ENCODE measurements at places on chromosomes 6 and 20.

DNA sequence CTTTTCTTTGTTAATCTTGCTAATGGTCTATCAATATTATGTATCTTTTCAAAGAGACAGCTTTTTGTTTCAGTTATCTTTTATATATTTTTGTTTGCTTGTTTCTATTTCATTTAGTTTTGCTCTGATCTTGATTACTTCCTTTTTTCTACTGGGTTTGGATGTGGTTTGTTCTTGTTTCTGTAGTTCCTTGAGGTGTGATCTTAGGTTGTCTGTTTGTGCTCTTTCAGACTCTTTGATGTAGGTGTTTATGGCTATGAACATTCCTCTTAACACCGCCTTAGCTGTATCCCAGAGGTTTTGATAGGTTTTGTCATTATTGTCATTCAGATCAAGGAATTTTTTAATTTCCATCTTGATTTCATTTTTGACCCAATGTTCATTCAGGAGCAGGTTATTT lies 26.8 kb upstream of the TNFAIP3 start:
- no peak for DNase-seq

DNA sequence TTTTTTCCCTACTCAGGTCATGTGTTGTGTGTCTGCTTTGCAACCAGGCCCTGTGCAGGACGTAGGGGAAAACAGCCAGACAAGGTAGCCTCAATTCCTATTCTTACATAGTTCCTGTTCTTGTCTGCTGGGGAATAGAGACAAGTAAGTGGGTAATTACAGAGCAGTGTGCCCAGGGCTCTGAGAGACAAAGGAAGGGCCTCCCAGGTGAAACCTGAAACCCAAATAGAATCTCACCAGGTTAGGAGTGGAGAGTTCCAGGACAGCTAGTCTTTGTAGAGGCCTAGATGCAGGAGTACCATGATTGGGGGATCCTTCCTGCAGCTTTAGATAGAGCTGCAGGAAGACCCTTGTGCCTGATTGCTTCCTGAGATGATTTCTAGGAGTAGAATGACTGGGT lies 48.4 kb downstream of the DHX35 start:
- no peak for DNase-seq

GRCh38 chr6:99185525-99185924 lies 163.9 kb downstream of the FAXC start:
- no peak for DNase-seq

DNA sequence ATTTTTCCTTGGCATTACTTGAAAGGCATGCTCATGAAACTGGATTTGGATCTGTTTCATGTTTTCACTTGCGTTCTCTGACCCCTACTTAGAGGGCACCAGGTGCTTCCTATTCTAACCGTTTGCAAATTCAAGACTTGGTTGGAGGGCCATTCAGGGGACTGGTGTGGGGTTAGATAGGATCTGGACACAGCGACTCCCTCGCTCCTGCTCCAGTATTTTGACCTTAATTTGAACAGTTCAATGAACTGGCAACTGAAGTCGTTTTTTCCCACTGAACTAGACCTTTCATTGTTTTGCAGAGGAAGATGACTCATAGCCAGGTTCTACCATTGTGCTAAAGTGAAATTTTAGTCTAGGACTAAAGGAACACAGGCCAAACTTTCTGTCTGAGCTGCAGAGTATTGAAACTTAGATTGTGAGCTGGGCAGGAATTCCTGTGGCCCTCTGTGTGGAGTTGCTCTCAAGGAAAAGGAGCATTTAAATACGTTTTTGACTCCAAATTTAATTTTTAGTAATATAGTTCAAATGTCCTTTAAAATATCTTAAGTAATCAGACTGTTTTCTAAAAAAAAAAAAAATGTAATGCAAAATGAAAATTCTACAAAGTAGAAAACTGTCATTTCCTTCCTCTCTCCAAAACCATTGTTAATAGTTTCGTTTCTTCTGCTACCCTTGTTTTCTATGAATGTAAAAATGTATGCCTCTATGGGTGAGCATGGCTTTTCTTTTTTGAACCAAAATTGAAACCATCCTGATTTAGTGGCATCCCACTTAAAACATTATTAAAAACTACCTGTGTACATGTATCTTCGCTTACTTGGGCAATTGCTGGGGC lies 64.8 kb downstream of the UTRN start:
- DNase-seq: peak; percentile 69

DNA sequence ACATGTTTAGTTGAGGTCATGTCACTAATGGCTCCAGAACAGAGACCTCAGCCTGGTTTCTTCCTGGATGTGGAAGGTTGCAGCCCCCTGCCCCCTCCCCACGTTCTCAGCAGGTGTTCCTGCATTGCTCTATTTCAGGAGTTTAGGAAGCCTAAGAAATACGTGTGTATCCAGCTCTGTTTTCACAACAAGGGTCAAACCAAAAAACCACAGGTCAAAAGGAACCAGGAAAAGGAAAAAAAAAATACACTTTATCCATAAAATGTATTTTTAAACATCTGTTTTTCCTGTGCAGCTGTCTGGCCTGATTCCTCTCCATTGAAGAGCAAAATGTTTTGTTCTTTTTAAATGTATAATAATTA lies 107.9 kb upstream of the PLEKHG1 start:
- DNase-seq: no peak

GRCh38 chr6:157292202-157292601 lies 31.1 kb downstream of the TMEM242 start:
- DNase-seq: no peak

DNA sequence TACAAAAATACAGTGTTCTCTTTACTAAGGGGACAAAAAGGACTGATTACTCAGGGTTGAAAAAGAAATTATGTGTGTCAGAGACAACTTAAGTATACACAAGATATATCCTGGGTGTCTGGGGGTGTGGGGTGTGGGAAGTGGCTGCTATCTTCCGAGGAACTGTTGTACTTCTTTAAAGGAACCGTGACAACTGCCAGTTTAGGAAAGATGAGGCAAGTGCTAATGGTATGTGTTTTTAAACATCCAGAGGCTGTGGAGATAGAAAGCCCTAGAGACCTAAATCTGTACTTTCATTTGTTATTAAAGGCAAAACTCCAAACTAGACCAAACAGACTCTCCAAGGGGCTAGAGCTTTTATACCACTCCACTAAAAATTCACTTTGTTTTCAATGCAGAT lies 95.6 kb downstream of the SNAP25 start:
- DNase-seq: no peak

GRCh38 chr6:34142061-34142998 lies 3.6 kb downstream of the GRM4 start:
- no peak for DNase-seq

DNA sequence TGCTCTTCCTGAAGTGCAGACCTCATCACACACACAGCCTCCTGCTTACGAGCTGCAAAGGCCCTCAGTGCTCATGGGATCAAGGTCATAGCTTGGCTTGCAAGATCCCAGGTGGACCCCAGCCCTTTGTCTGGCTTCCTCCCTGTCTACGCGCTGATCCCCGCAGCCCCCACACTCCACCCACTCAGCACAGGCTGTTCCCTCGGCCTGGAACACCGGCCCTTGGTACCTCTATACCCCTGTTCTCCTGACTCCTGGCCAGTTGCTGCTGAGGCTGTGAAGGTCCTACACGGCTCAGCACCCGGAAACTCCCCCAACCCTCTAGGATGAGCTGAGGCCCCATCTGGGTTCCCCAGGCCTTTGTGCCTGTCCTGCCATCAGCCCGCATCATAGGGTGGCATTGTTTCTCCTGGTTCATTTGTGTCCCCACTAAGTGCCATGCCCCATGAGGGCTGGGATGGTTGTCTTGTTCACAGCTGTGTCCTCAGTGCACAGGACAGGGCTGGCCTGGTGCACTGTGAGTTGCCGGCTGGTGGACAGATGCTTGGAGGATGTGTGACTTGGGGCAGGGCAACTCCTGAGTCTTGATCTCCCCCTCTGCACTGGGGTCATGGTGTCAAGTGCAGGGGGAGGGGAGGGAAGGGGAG lies 57.0 kb downstream of the ADNP start:
- no peak for DNase-seq

- no peak for DNase-seq
Measured at GRCh38 chr6:149895833-149896271, 2.1 kb downstream of the RAET1E start.

GRCh38 chr20:42775866-42776265 lies 413.8 kb downstream of the PTPRT start:
- no peak for DNase-seq

DNA sequence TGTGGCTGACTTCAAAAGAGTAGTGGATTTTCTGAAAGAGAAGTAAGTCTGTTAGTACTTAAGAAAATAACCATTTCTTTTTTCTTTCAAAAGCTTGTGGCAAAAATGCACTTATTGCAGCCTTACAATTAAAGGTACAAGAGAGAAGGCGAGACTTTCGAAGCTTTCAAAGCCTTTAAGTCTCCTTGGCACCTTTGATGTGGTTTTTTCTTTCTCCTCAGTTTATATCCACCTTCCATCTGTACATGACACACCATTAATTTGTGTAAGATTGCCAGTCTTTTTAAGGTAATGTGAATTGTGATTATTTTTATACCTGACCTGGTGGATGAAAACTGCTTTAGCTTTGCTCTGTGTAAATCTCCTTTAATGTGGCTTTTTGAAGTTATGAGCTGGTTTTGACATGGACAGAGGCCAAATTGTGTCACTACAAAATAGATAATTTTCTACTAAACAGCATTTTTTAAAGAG lies 466.1 kb downstream of the CDKAL1 start:
- no peak for DNase-seq

DNA sequence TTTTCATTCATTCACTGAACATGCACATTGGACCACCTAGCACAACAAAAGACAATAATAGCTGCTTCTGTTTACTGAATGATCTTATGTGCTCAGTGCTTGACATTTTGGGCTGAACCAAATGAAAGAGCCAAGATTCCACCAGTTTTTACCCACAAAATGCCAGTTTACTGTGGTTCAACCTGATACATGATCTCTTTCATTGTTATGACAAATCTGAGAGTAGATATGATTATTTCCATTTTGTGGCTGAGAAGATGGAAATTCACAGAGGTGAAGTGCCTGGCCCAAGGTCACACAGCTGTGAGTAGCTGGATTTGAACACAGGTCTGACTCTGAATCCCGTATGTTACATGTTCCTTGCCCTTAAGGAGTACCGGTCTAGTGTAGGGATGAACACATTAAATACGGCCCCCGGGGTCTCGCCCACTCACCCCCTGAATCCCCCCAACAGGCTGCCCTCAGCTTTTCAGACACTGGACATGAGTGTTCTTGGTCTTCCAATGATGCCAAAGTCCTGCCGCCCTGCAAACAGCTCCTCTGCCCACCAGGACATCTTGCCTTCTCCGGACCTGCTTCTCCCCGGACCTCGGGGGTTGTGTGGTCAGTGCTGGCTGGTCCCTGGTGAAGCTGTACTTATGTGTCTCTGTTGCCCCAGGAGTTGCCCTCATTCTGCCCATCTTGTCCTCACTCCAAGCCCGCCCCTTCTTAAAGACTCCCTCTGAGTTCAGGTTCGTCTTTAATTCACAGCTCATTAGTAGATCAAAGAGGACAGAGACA lies 58.6 kb upstream of the SLC32A1 start:
- DNase-seq: no peak
